MCF 10A (cell line): ENCODE measurements at places on chromosomes 12 and 14. TPM values are rescaled to one million over a fixed set of nuclear protein-coding genes. Genes with fewer than 3 reads are reported as not detected.

Gene INSM2
- total RNA-seq = 0.09 and 0.10 TPM in 2 replicates

Gene MANSC4
- not detected in 2 replicates for total RNA-seq

Gene STYK1
- 0.14 and 0.56 TPM in 2 replicates for total RNA-seq

Gene COCH
- 0.23 TPM in 1 of 2 replicates, not detected in the other for total RNA-seq

Gene ANO2
- not detected in 2 replicates for total RNA-seq

Gene G2E3
- total RNA-seq = 34.1 and 34.7 TPM in 2 replicates
